ENCODE measurements at places on chromosomes 3 and 15.

DNA sequence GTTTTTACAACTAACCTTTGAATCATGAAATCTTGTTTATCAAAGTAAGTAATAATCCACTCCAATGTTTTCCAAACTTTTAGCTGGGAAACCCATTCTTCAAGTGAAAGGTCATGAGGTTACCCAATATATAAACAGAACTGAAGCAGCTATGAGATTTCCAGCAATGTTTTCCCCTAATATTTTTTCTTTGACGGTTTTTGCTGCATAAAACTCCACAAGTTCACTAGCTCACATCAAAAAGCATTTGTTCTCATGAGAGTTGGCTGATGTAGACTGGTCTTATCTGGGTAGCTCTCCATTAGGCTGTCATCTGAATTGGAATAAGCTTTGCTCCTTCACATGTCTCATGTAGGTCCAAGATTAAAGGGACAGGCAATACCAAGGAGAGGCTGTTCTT lies 241.2 kb upstream of the LRRC3B start:
- no peak for DNase-seq

DNA sequence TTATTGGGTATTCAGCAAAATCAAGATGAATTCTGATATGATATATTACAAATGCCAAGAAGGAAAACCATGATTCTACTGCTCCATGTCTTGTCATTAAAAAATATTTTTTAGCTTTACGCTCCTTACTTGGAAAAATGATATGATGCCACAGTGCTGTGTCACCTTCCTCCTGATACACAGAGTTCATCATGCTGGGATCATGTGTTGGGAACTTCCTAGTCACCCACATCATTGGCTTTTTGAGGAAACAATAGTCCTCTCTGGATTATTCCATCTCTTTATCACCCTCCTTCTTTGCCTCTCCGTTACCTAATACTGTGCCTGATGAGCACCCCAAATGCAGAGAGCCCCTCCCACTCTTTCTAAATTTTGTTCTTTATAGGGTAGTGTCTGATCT lies 94.3 kb upstream of the PFN2 start:
- DNase-seq: no peak

GRCh38 chr3:59994732-59995304 lies 945.0 kb upstream of the CFAP20DC start:
- DNase-seq: no peak

- no peak for DNase-seq
Observed at GRCh38 chr3:117987256-117987655, 1047.4 kb downstream of the IGSF11 start.

GRCh38 chr15:45251888-45252287 lies at the start of gene SLC28A2:
SLC28A2 (plus strand) TSS chr15:45252234; CDS start chr15:45253216, 982 bp downstream.
- DNase-seq: no peak

GRCh38 chr3:128366136-128366535 lies 100.6 kb downstream of the DNAJB8 start:
- no peak for DNase-seq

- DNase-seq: no peak
Observed at GRCh38 chr3:57569859-57570450, 13.9 kb downstream of the PDE12 start.

DNA sequence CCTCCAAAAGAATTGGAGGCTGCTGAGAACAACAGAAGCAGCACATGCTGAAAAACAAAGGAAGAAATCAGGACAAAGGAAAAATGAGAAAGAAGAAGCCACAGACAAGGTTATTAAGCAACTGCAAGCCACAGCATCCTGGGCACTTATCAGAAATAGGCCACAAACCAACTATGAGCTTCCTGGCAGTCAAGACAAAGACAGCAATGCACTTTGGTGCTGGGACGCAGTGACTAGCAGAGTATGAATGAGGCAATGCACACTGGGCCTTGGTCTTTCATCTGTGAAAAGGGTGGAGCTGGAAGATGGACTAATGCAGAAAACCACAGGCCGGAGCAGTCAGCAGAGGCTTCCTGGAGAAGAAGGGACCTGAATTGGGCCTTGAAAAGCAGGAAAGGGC lies 56.0 kb upstream of the LINGO1 start:
- no peak for DNase-seq

- DNase-seq: no peak
Observed at GRCh38 chr3:21357241-21357640, 393.8 kb downstream of the ZNF385D start.

DNA sequence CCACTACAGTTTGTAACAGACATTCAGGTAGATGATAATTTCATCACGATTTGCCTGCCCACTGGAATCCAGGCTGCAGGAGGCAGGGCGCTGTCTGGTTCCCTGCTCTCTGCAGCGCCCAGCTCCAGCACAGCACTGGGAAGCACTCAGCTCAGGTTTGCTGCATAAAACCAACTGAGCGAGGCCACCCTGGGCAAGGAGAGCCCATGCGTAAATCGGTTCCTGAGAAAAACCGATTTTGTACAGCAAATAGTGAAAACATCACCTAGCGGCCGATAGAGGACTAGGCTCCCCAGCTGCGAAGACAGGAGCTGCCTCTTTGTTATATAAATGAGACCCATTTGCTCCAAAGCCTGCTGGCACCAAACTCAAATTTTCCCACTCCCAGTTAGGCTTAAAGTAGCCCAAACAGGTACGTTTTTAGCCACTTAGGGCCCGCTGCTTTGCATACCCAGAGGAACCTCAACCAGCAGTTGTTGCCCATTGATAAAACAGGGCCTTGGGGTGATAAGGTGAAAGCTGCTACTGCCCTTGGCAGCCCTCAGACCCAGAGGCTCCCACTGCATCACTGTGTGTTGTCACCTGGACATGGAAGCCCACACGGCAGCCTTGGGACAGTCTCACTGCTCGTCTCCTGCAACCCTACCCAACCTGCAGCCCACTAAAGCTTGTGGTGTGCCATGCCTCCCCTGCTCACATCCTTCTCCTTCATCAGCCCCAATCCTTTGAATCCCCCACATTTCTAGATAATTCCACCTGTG lies 47.5 kb downstream of the ALDH1L1 start:
- DNase-seq: no peak

- DNase-seq: peak; percentile 43
Observed at GRCh38 chr3:157204431-157204830, 44.5 kb upstream of the CCNL1 start.

DNA sequence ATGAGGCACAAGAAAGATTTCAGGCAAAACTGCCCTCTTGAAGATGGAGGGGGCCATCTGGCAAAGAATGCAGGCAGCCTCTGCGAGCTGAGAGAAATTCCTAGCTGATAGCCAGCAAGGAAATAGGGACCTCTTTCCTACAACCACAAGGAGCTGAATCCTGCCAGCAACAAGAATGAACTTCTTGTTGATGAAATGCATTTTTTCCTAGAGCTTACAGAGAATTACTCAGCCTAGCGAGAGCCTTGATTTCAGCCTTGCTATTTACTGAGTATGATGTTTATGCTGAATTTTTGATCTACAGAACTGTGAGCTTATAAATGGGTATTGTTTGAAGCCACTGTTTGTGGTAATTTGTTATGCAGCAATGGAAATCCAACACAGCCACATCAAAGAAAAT lies 148.5 kb upstream of the NAALADL2 start:
- no peak for DNase-seq

DNA sequence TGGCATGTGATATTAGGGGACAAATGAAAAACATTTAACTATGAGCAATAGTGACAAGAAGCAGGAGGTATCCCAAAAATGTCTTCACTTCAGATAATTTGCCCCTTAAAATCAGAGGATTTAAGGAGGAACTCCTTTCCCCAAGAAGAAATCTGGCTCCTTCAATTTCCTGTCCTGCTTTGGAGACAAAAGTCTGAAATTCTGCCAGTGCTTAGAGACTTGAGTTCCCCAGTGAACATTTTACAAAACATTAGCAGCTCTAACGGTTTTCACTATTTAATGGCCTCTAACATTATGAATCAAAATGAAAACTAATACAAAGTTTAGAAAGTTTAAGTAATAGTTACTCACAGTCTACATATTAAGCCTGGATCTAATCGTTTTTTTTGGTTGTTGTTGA lies 40.3 kb upstream of the ZNF385D start:
- DNase-seq: no peak

DNA sequence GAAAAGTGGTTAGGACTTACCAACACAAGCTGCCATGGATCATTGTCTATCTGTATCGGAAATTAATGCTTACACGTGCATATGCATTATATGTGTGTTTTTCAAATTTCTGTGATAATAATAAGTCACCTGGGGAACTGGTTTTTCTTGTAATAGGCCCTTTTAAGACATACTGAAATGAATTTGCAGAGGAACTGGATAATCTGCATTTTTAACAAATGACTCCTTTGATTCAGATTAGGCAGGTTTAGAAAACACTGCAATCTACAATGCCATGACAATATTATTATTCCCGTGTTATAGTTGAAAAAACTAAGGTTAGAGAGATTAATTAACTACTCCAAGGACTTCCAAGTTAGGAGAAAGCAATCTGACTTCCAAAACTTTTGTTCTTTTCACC lies 23.4 kb downstream of the STRIT1 start:
- DNase-seq: no peak

DNA sequence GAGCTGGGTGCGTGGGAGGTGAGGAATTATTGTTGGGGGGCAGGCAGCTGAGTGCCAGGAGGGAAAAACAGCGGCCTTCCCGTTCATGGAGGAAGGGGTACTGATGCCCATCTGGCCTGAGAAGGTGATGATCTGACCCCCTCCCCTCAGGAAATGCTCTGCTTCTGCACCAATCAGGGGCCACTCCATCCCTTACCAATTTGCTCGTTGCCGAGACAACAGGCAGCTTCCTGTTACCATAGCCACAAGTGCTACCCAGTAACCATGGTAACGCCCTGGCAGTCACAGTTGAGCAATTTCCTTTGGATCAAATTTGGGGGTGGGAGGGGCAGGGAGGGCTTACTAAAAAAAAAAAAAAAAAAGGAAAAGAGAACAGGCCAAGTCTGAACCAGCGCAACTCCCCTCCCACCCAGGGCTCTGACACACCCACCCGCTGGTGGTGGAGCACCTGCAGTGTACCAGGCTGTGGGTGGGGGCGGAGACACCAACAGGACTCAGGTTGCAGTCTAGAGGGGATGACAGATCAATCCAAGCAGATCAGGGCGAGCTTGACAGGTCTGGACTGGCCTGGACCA lies 13.7 kb downstream of the CELF6 start:
- DNase-seq: peak; percentile 22

- peak; percentile 11 for DNase-seq
Observed at GRCh38 chr15:43204016-43204901, 16.6 kb downstream of the EPB42 start.

DNA sequence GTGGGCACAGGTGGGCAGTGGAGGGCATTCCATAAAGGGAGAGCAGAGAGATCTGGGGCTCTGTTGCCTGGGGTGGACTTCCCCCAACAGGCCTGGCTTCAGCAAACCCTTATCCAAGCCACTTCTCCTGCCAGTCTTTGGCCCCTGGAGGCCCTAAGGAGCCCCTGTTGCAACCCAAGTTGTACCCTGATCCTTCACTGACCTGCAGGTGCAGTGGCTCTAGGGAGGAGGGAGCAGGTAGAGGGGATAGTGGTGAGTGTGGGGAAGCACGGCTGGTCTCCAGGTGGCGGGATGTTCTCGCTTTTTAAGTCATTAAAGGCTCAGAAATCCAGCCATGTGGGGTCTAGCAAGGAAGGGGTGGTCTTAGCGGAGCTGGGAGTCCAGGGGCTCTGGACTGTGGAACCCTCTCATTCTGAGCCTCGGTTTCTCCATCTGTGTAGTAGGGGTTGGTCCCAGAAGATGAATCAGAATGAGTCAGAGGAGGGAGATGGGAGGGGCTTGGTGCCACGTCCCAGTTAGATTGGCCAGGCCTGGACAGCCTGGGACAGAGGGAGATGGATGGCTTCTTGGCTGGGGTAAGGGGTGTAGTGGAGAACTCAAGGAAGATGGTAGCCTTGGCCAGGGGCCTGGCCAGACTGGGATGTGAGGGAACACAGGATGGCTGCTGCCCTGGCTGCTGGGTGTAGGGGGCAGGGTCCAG lies 2.6 kb downstream of the ZBTB47 start:
- no peak for DNase-seq

DNA sequence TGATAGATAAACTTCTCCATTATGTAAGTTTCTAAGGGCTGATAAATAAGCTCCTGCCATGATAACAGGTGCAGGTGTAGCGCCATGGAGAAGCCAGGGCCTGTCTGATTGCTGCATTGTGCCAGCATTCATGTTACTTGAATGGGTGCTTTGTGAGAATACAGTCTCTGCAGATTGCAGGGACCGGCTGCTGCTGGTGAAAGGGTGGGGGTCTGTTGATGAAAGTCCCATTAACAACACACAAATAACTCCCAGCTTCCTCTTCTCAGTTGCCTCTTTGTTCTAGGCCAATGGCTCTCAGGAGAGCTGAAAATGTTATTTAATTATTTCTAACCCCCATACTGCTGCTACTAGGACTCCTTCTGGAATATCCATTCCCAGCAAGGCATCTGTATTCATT lies 77.2 kb downstream of the RTP4 start:
- peak; percentile 77 for DNase-seq

- DNase-seq: no peak
Observed at GRCh38 chr3:157347577-157348303, 88.9 kb upstream of the PTX3 start.

GRCh38 chr15:92624401-92624991 lies 31.1 kb downstream of the FAM174B start:
- DNase-seq: peak; percentile 95

- no peak for DNase-seq
Observed at GRCh38 chr3:70618151-70618550, 305.7 kb upstream of the MDFIC2 start.

DNA sequence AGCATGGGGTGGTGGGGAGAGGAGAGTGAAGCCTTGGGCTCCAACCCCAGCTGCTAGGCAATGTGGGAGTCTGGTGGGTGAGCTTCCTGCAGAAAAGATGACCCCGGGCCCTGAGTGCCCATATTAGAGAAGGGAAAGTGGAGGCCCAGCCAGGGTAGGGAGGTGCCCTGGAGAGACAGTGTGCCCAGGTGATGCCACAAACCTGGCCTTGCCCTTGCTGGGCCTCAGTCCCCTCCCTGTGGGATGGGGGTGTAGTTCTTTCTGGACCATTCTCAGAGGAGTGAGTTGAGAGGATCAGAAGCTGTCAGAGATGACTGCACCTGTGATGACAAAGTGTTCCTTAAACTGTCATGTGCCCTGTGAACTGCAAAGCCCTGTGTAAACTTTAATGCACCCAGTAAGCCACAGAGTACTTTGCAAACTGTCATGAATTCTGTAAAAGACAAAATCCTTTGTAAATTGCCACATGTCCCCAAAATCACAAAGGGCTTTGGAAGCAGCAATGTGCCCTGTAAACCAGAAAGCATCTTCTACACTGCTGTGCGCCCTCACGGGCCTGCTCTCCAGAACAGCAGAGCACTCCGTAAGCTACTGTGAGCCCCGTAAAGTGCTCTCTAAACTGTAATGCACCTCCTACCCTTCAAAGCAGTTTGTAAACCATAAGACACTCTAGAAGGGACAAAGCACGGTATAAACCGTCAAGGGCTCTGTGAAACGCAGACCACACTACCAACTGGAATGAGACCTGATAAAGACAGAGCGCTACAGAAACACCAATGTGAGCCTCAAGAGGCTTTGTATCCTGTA lies 51.3 kb upstream of the FGD5 start:
- DNase-seq: no peak

DNA sequence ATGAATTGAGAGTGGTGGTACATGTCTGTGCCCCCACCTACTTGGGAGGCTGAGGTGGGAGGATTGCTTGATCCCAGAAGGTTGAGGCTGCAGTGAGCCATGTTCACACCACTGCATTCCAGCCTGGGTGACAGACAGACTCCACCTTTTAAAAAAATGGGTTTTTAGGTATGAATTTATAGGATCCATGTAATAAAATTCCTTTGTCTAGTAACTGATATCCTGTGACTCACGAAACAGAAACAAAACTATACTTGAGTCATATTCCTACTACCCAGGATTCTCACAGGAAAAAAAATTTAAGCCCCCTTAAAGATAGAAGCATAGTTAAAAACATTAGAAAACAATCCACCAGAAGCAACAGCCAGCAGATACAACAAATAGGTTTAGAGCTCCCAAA lies 10.0 kb upstream of the CRTC3 start:
- DNase-seq: no peak
